ENCODE measurements at places on chromosomes 7 and 10.

- DNase-seq: peak; percentile 26
These were observed 132.4 kb downstream of the DNAH11 start for GRCh38 chr7:21675255-21675654.

DNA sequence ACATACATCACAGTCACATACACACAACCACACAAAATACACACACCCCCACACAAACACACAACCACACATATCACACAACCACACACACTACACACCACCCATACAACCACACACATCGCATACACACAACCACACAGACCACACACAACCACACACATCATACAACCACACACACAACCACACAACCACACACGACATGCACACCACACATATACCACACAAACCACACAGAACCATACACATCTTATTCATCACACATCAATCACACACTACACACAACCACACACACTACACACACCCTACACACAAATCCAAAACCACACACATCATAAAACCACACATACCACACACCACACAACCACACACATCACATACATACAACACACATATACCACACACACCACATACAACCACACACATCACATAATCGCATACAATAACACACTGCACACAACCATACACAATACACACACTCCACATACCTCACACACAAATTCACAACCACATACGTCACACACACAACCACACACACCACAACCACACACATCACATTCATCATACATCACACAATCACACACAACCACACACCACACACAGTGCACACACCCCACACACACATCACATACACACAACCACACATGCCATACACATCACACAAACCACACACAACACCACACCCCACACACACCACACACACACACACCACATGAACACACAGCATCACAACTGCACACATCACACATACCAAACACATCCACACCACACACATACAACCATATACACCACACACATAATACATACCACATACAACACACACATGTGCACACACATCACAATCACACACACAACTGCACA lies 30.4 kb downstream of the GPRIN2 start:
- no peak for DNase-seq

DNA sequence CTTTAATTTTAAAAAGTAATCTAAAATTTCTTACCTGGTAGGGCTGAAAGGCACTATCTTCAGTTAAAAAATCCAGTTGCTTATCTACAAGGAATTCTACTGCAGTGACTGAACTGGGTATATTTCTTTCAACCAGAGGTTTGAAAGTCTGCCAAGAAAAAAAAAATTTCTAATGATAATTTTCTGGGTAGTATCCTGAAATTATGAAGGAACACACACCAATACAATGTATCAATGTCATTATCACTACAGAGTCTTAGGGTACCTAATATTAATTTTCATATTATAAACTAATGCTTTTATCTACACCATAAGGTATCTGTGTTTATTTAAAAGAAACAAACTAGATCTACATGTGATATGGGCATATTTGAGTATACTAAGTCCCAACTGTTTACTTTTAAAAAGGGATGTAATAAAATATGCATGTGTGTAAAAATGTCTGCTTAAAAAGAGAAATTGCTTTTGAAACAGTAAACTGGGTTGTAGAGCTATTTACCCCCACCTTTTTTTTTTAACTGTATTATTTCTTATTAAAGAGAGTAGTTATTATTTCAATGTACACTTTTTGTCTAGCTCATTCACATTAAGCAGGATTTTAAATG lies 131.6 kb downstream of the NRBF2 start:
- DNase-seq: no peak

GRCh38 chr10:106958589-106959361 lies 205.7 kb downstream of the SORCS1 start:
- no peak for DNase-seq

- no peak for DNase-seq
These were observed 659.8 kb upstream of the FOXK1 start for GRCh38 chr7:4022265-4022664.

GRCh38 chr10:17240616-17241015 lies 12.6 kb downstream of the VIM start:
- DNase-seq: no peak

DNA sequence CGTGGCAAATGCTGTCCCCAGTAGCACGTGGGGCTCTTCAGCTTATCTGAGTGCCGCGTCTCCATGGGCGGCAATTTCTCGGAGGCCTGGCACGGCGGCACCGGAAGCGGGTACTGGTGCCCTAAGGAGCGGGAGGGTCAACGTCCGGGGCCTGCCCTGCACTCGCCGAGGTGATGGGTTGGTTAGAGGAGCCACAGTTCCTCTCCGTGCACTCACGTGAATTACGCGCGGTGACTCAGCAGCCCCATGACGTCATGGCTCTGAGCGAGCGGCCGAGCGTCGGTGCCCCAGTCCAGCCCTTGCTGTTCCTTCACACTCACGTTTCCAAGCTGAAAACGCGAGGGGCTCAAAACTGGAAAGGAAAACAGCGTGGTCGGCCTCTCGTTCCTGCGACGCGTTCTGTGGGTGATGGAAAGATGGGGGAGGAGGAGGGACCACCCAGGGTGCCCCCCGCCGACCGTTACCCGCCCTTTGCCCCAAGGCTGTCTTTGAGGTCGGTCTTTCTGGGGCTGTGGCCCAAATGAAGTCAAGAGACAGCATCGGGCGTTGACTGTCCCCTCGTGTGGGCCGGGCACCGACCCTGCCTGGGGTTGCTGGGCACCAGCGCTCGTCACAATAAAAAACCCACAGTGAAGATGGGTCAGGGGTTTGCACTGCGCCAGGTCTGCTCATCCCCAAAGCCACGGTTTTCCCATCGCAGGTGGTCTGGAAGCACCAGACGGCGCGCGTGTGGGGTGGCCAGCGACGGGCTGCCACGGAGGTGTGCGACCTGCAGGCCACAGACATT lies 70.4 kb upstream of the CFAP46 start:
- DNase-seq: no peak

GRCh38 chr7:142714375-142714774 lies 34.9 kb upstream of the PRSS1 start:
- no peak for DNase-seq

- no peak for DNase-seq
These were observed 513.4 kb downstream of the ANKRD7 start for GRCh38 chr7:118737935-118738334.

DNA sequence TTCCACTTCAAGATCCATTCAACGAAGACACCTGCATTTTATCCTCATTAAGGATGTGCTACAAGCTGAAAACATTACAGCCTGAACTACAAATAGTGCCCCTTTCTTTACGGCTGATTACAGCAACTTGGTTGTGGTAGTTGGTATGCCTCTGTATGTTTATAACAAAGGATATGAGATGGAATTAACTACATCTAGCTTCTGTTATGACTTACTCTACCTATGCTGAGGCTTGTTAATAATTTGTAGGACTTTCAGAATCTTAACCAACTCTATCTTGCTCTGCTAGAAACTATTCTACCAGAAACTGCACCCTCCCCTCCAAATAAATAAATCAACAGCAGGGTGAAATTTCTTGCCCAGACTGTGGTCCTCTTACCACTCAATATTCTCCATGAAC lies 448.1 kb downstream of the GRM8 start:
- DNase-seq: no peak

DNA sequence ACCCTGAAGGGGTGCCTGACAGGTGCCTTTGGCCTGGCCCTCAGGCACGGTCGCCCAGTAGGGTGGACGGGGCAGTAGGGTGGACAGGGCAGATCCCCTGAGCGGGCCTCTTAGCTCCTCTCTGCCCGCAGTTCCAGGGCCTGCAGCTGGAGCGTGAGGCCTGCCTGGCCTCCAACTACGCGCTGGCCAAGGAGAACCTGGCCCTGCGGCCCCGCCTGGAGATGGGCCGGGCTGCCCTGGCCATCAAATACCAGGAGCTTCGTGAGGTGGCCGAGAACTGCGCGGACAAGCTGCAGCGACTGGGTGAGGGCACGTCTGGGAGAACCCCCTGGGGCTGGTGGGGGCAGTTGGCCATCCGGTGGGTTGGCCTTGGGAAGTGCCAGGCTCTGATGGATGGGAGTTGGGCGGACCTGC lies 1.7 kb downstream of the VPS37D start:
- no peak for DNase-seq

DNA sequence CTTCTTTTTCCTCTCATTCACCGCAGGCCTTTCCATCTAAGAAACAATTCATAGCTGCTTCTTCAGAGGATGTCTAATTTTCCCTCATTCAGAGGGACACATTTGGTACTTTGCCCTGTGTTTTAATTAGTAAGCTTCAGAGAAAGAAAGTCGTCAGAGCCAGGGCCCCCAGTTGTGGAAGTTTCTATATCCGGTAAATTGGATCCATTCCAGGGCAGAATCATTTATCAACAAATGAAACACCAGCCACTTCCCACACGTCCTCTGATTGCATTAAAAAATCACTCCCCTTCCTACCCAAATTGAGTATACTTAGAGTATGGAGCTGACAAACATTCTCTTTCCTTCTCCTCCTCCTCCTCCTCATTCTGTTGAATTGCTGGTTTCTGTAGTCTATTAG lies 205.8 kb upstream of the HDAC9 start:
- no peak for DNase-seq

DNA sequence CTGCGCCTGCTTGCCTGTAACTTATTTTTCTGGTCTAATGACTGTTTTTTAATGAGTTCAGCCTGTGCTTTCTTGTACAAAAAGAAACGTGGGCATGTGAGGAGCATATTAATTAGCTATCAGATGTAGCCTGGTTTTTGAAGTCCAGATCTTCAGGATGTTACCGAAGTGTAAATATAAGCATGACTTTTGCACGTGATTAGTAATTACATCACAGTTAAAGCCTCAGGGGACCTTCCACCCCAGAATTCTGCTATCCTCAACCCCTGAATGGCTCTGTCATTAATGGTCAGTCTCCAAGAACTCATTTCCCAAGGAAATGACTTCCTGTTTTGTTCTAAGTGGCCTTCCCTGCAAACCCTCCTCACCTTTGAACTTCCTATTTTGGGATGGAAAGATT lies 2.1 kb upstream of the PRXL2A start:
- DNase-seq: no peak

GRCh38 chr7:139131-139530 lies 53.2 kb upstream of the FAM20C start:
- no peak for DNase-seq

Measured in pons (tissue), 1 donor.